ENCODE measurements at places on chromosomes 13 and 19. TPM values are rescaled to one million over a fixed set of nuclear protein-coding genes. Genes with fewer than 3 reads are reported as not detected.

Gene SULT2B1
- not detected for total RNA-seq

Gene FIZ1
- total RNA-seq: 30.5 TPM

Gene ZNF492
- total RNA-seq: 1.6 TPM

Gene ITGBL1
- total RNA-seq: 47.1 TPM

Gene KLHL1
- not detected for total RNA-seq

DNA sequence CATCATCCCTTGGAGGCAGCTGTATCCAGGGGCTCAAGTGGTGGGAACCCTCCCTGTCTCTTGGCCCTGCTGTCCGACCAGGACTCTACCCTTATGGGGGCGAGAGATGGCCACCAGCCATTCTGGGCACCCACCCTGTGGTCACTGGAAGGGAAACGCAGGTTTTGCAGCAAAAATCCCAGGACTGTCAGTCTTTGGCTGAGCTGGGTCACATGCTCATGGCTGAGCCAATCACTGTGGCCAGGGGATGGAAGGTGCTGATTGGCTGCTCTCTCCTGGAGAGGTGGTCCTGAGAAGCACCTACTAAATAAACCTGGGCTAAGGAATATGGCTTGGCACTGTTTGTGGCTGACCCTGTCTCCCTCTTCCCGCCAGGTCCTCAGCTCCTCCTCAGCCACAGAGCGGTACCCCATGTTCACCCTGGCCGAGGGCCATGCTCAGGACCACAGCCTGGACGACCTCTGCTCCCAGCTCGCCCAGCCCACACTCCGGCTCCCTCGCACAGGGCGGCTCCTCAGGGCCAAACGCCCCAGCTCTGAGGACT lies 8.9 kb downstream of the ATG4D start:
- no peaks in the 10 kb centered on the region for H3K4me1 ChIP-seq
- no peak overlapping the region for H3K27ac ChIP-seq
- H3K4me3 ChIP-seq: no peak overlapping the region
- DNase-seq: no peak
- peaks cover 85% of the 10 kb centered on the region for H3K36me3 ChIP-seq
- no peaks in the 10 kb centered on the region for H3K27me3 ChIP-seq

Gene FUT6
- total RNA-seq: not detected

DNA sequence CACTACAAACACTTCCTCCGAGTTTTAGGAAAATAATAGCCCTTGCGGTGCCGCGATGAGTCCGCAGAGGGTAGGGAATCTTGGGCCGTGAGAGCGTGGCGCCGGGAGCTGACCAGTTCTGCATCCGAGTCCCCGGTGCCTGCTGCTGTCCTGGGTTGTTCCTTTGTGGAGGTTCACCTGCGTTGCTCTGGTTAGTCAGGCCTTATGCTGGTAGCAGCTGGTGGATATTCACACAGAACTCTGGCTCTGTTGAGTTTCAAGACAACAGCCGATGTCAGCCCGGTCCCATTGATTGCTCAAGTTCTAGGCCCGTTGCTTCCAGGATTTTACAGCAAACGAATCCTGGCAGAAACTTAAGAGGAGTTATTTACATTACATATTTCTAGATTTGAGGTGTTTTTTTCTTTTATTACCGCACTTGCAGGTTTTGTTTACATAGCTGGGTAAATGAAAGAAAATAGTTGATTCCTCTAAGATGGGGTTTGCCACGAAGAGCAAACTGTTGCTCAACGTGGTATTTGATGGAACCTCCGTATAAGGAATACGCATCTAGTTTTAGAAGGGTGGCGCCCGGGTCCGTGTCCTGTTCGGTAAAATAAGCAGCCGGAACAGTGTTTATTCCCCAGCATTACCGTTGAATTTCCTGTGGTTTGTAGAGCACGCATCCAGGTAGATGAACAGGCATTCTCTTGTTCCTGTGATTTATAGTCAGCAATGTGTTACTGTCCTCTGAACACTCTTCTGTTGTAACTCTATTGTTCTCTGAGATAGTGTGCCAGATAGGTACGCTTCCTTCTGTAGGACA lies 1.3 kb downstream of the CLDN10 start:
- no peaks in the 10 kb centered on the region for H3K36me3 ChIP-seq
- H3K27me3 ChIP-seq: no peaks in the 10 kb centered on the region
- H3K4me1 ChIP-seq: no peaks in the 10 kb centered on the region
- H3K27ac ChIP-seq: no peak overlapping the region

DNA sequence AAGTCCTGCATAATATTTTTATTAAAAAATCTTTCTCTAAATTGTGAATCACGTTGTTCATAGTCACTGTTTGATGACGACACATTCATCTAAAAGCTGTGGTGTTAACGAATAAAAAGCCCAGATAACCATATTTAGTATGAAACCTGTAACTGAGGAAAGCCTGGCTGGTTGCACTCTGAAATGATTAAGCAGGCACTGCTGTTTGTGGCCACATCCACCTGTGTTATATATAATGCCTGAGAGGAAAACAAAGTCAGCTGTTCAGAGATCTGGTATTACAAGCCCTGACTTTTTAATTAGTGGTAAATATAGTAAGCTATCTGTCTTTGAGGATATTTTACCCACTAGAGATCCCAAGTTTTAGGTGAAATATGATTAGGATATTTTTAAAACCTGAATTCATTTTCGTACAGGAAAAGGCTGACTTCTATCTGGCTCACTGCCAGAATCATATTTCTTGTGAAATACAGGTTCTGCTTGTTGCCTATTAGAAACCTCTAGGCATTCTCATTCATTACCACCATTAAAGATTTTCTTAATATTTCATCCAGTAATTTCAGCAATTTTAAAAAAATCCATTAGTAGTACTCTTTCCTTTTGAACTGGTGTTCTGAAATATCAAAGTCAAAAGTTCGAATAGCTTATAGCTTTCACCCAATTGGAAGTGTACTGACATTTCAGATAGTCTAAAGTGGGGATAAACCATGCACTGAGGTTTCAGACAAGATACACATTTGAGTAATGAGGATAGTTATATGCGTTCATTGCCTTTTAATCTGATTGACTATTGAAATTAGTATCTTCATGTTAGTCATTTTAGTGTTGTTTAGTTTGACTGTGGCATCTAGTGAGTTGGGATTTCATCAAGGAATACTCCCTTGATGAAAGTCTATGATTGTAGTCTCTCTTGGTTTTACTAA lies 79.7 kb downstream of the LMO7 start:
- no peaks in the 10 kb centered on the region for H3K4me1 ChIP-seq
- no peaks in the 10 kb centered on the region for H3K27me3 ChIP-seq
- no peaks in the 10 kb centered on the region for H3K36me3 ChIP-seq

GRCh38 chr13:43784496-43784895 lies 2.3 kb downstream of the ENOX1 start:
- no peak overlapping the region for H3K27ac ChIP-seq
- peaks cover 4% of the 10 kb centered on the region for H3K4me1 ChIP-seq
- no peaks in the 10 kb centered on the region for H3K27me3 ChIP-seq
- H3K4me3 ChIP-seq: no peak overlapping the region
- DNase-seq: no peak
- no peaks in the 10 kb centered on the region for H3K36me3 ChIP-seq

DNA sequence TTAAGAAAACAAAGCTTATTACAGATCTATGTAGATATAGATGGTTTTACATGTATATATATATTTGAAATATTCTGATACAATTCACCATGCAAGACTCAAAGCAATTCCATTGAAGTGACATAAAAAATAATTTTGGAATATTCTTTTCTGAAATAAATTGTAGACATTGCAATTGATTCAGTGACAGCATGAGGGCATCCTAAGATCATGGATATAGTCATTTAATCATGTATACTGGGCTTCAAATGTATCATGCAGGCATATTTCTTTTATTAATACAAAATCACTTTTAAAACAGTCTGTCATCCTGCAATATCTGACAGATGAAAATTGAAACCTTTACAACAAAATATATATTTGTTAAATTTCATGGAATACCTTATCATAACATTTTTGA lies 286.7 kb upstream of the SLITRK6 start:
- no peaks in the 10 kb centered on the region for H3K4me1 ChIP-seq
- H3K4me3 ChIP-seq: no peak overlapping the region
- H3K27me3 ChIP-seq: no peaks in the 10 kb centered on the region
- H3K36me3 ChIP-seq: no peaks in the 10 kb centered on the region
- DNase-seq: no peak
- no peak overlapping the region for H3K27ac ChIP-seq

- H3K4me3 ChIP-seq: no peak overlapping the region
- no peak for DNase-seq
- H3K36me3 ChIP-seq: no peaks in the 10 kb centered on the region
- H3K4me1 ChIP-seq: no peaks in the 10 kb centered on the region
- H3K27me3 ChIP-seq: no peaks in the 10 kb centered on the region
Measured at GRCh38 chr13:109158383-109158782, 529.0 kb downstream of the MYO16 start.

GRCh38 chr19:18253716-18254115 lies 20.5 kb downstream of the IQCN start:
- no peak overlapping the region for H3K27ac ChIP-seq
- no peaks in the 10 kb centered on the region for H3K27me3 ChIP-seq
- no peak overlapping the region for H3K4me3 ChIP-seq
- peaks cover 14% of the 10 kb centered on the region for H3K36me3 ChIP-seq

DNA sequence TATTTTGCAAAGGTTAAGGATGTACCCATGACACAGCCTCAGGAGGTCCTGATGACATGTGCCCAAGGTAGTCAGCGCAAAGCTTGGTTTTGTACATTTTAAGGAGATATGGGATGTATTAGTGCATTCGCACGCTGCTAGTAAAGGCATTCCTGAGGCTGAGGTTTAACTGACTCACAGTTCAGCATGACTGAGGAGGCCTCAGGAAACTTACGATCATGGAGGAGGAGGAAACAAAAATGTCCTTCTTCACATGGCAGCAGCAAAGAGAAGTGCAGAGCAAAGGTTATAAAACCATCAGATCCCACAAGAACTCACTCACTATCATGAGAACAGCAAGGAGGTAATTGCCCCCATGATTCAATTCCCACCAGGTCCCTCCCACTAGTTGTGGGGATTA lies 1017.4 kb downstream of the EFNB2 start:
- H3K36me3 ChIP-seq: no peaks in the 10 kb centered on the region
- no peak overlapping the region for H3K4me3 ChIP-seq
- no peaks in the 10 kb centered on the region for H3K4me1 ChIP-seq
- DNase-seq: no peak
- no peaks in the 10 kb centered on the region for H3K27me3 ChIP-seq

- H3K36me3 ChIP-seq: peaks cover 17% of the 10 kb centered on the region
- H3K27me3 ChIP-seq: no peaks in the 10 kb centered on the region
- H3K27ac ChIP-seq: no peak overlapping the region
- peaks cover 3% of the 10 kb centered on the region for H3K4me1 ChIP-seq
Measured at GRCh38 chr13:99357131-99357596, 50.0 kb upstream of the GPR183 start.

- no peaks in the 10 kb centered on the region for H3K4me1 ChIP-seq
- no peak for DNase-seq
- no peaks in the 10 kb centered on the region for H3K27me3 ChIP-seq
- H3K4me3 ChIP-seq: no peak overlapping the region
Measured at GRCh38 chr19:34639491-34640085, 37.4 kb downstream of the SCGB2B2 start.

Gene MPHOSPH8
- total RNA-seq: 18.5 TPM

Gene PGLYRP1
- not detected for total RNA-seq

DNA sequence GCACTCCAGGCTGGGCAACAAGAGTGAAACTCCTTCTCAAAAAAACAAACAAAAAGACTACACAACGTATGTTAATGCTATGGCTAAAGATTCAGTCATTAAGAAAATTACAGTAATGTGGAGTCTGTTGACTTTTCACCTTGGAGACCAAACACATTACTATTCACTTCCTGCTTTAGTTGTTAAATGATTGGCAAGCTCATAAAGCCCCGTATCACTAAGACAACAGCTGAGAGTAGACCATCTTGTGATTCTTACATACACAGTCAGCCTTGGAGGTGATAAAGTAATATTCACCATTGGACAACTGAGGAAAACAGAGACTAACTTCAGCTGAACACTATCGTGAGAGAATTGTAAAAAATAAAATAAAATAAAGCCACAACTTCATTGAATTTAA lies 86.5 kb downstream of the KCTD12 start:
- H3K27ac ChIP-seq: no peak overlapping the region
- no peaks in the 10 kb centered on the region for H3K4me1 ChIP-seq
- no peak for DNase-seq
- H3K27me3 ChIP-seq: no peaks in the 10 kb centered on the region
- H3K36me3 ChIP-seq: no peaks in the 10 kb centered on the region

DNA sequence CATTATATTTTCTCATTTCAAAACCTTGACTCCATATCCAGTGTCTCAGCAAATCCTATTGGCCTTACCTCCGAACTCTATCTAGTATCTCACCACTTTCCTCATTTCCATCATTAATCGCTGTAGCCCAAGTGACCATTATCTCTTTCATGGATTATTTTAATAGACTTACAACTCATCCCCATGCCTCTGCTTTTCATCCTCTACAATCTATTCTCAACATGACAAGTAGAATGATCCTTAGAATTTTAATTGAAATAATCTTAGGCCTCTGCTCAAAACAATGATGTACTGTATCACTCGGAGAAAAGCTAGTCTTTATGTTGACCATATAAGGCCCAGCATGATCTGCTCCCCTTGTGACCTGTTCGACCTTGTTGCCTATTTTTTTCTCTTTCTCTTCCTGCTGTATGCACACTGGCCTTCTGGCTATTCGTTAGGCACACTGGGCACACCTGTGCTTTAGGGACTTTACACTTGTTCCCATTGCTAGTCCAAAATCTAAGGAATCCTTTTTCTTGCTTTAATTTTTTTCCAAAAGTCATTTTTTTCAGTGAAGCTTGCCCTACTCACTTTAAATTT lies 21.4 kb downstream of the DNAJC15 start:
- no peaks in the 10 kb centered on the region for H3K27me3 ChIP-seq
- no peaks in the 10 kb centered on the region for H3K36me3 ChIP-seq
- no peak overlapping the region for H3K27ac ChIP-seq
- no peaks in the 10 kb centered on the region for H3K4me1 ChIP-seq
- no peak for DNase-seq

- H3K4me3 ChIP-seq: no peak overlapping the region
- H3K27ac ChIP-seq: no peak overlapping the region
- H3K36me3 ChIP-seq: no peaks in the 10 kb centered on the region
- H3K27me3 ChIP-seq: no peaks in the 10 kb centered on the region
Measured at GRCh38 chr13:109719962-109720646, 66.3 kb downstream of the IRS2 start.

DNA sequence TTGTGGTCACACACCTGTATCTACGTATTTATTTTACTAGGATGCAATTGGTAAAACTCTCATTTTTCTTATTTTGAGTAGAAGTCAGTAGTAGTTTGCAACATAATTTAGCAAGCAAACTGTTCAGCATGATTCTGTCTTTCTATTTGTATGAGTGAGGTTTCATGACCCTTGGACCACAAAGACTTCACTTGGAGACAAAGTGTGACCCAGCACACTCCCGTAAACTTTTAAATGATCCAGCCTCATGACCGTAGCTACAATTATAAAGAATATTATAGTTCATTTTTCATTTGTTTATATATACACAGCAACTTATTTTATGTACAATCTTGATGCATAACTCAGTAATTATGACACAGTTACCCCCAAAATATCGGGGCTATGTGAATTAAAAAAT lies 86.5 kb downstream of the ERCC5 start:
- no peak overlapping the region for H3K4me3 ChIP-seq
- H3K27ac ChIP-seq: no peak overlapping the region
- no peak for DNase-seq
- H3K36me3 ChIP-seq: no peaks in the 10 kb centered on the region

GRCh38 chr13:23020246-23020843 lies 160.4 kb upstream of the SGCG start:
- H3K4me3 ChIP-seq: no peak overlapping the region
- no peaks in the 10 kb centered on the region for H3K27me3 ChIP-seq
- no peak for DNase-seq

Gene NPAS1
- not detected for total RNA-seq

Gene PCSK4
- 1.5 TPM for total RNA-seq

GRCh38 chr13:92390217-92390616 lies 836.4 kb upstream of the GPC6 start:
- no peaks in the 10 kb centered on the region for H3K27me3 ChIP-seq
- H3K4me3 ChIP-seq: no peak overlapping the region
- no peaks in the 10 kb centered on the region for H3K36me3 ChIP-seq
- no peak for DNase-seq

Gene CEACAM4
- total RNA-seq: not detected

Data from ascending aorta (tissue), 2 donors.